MCF 10A (cell line): ENCODE measurements at places on chromosomes 5 and 9. TPM values are rescaled to one million over a fixed set of nuclear protein-coding genes. Genes with fewer than 3 reads are reported as not detected.

DNA sequence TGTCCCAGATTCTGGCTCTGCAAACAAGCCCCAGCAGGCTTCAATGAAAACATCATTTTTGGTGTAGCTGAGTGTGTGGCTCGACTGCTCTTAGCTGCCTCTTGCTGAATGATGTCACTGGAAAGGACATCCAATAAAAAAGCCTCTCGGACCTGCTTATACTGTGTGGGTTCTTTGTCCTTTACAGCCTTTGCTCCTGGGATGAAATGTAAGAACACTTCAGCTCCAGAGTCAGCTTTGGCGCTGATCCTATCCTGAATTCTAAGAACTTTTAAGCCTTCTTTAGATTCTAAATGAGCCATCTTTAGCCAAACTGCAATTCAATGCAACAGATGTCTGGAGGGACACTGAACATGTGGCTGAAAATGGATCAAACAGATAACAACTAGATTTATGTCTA is 404.6 kb upstream of the C9orf72 start:
- peak; percentile 4 for DNase-seq

- peak; percentile 56 for DNase-seq
These were observed at the start of gene GOLM1 for GRCh38 chr9:86098824-86099700. Gene GOLM1 (minus strand): TSS chr9:86099558. CDS start chr9:86079320, 20,238 bp downstream.

DNA sequence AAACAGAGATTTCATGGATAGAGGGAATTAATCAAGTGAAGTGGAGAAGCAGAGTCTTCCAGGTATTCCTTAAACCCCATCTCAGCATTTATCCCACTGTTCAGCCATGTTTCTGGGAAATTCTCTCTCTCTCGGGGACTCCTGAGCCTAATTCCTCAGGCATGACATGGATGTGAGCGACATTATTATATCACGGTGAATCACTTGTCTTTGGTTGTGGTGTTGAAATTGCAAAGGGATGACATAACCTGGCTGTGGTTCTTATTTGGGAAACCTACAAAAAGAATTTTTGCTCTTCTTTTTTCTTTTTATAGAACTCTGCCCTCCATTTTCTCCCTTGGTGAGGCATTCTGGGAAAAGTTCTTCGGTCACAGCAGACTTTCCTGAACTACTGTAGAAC is 457.9 kb upstream of the PTGER4 start:
- DNase-seq, result peak; percentile 55

GRCh38 chr5:149108651-149109280 is 32.5 kb upstream of the ABLIM3 start:
- no peak for DNase-seq

DNA sequence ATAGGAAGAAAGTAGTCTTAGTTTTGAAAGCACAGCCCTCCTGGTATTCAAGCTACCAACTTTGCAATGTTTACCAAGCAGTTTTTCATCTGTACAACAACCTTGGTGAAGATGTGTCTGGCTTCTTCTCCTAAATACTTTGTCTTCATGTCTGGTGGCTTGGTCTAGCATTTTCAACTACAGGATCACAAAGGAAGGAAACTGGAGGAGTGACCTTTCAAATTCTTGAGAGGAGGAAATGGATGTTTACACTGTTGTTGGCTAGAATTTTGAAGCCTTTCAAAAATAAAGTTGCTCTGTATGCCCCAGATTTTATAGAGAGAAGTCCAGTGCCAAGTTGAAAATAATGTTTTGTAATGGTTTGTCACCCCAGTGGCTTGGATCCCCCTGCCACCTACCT is 16.3 kb downstream of the PAM start:
- DNase-seq, result no peak

GRCh38 chr5:178625679-178626483 is 969 bp downstream of the CLK4 start:
- no peak for DNase-seq

- DNase-seq, result peak; percentile 57
These were observed 26.4 kb upstream of the F2R start for GRCh38 chr5:76689321-76690036.

DNA sequence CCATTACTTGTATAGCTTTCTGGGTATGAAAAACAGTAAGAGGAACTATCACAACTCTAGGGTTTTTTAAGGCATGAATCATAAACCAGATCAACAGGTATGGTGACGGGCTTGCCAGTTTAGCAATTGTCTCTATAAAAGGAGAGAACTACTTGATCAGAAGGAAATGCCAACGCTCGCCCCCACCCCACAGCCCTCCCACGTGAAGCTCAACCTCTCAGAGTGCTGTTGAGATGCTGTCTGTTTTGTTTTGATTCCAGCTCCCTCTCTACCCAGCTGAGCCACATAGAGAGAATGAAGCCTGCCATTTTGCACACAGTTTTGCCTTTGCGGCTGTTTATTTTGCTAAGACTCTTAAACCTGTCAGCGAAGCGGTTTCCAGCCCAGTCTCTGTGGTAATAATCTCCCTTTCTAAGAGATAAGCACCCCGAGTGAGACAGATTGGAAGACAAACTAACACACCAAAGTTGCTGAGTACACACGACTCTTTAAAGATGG is 257.9 kb upstream of the ANKRD55 start:
- DNase-seq, result no peak

DNA sequence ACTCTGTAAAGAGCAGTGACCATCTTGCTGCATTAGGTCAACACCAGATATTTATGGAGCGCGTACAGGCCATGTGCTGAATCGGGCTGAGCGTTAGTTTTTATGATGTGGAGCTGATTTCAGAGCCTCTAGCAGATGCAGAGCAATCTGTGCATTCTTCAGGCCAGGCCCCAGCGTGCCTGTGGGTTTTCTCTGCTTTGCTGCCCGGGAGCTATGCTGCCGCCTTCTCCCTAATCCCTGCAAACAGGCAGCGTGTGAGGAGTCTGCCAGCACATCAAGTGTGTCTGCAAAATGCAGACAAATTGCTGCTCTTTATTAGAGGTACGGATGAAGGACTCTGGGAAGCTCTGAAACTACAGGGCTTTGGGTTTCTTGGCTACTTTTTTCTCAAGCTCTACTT is 170.0 kb downstream of the NTRK2 start:
- no peak for DNase-seq

DNA sequence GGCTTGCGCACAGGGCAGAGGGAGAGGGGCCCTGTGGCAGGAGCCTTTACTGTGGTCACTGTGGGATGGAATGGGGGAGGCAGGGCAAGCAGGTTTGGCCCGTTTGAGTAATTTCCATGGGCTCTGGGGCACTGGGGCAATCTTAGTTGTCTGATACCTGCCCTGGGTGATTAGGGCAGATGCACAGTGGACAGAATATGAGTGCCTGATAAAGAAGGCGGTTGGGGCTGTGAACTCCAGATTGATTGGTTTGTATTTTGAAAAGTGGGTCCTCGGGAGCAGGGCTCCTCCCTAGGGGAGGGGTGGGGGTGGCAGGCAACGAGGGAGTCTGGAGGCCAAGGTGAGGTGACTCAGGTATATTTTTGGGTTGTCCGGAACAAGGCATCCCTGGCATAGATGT is 247.5 kb downstream of the NSG2 start:
- no peak for DNase-seq

GRCh38 chr9:278651-279050 is 64.0 kb downstream of the DOCK8 start:
- no peak for DNase-seq

DNA sequence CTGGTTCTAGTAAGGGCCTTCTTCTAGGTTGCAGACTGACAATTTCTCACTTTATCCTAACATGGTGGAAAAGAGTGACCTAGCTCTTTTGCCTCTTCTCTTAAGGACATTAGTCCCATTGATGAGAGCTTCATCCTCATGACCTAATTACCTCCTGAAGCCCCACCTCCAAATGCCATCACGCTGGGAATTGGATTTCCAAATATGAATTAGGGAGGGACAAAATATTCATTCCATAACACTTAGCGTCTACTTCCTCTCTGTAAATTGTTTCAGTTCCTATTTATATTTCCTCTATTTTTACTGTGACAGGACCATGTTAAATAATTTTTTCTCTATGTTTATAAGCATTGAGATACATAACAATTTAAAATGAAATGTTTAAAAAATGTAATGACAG is 408.8 kb downstream of the CDH10 start:
- DNase-seq, result no peak

DNA sequence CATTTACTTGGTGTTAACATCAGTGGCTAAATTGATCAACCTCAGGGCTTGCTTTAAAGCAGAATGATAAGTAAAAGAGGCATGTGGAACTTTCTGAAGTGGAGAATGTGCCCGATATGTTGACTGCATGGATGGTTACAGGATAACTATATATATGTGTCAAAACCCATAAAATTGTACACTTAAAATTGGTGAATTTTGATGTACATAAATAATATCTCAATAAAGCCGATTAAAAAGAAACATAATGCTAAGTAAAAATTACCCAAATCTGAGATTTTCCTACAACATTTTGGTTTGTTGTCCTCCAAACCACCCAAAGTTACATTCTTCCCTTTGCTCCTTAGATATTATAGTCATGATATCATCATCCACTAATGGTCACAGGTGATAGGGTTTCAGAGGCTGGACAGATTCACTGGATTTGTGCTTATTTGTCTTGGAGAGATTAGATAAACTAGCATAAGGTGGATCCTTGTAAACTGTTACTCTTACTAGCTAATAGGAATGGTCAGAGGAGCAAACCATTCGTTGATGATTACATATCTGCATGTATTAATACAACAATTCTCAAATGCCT is 119.7 kb upstream of the RPS23 start:
- no peak for DNase-seq

DNA sequence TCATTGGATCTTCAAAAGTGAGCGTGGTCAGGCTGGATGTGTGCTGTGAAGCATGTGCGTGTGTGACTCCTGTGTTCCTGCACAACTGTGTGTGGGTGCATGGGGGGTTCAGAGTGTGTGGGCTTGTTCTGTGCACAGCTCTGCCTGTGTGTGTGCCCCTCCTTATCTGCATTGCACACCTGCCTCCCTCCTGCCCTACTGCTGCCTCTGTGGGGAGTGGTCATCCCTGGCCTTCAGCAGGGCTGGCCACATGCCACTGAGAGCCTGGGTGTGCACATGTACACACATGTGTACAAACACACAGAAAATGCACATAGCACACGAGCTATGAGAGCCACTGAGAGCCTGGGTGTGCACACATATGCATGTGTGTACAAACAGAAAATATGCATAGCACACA is 92.1 kb downstream of the CACNA1B start:
- no peak for DNase-seq

DNA sequence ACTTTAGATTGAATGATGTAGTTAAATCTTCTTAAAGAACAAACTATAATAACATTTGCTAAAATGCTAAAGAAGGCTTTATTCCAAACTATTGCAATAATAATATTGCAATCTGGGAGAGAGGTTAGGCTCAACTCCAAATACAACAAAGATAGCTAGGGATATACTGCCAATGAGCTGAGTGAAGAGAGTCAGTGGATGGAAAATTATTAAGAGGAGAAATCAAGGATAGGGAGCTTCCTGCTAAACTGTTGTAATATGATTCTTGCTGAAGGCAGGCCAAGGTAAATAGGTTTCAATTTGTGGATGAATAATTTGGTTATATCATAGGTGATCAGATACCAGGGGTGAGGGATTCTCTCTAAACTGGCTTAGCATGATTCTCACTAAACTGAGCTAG is 1651.5 kb downstream of the EFNA5 start:
- DNase-seq, result peak; percentile 47

GRCh38 chr5:7876867-7877266 is 7.9 kb downstream of the MTRR start:
- DNase-seq, result peak; percentile 68

- DNase-seq, result peak; percentile 74
These were observed 5.4 kb downstream of the MRPL36 start for GRCh38 chr5:1793966-1794900.

- DNase-seq, result peak; percentile 43
These were observed 171.1 kb downstream of the TARS1 start for GRCh38 chr5:33611877-33612276.

DNA sequence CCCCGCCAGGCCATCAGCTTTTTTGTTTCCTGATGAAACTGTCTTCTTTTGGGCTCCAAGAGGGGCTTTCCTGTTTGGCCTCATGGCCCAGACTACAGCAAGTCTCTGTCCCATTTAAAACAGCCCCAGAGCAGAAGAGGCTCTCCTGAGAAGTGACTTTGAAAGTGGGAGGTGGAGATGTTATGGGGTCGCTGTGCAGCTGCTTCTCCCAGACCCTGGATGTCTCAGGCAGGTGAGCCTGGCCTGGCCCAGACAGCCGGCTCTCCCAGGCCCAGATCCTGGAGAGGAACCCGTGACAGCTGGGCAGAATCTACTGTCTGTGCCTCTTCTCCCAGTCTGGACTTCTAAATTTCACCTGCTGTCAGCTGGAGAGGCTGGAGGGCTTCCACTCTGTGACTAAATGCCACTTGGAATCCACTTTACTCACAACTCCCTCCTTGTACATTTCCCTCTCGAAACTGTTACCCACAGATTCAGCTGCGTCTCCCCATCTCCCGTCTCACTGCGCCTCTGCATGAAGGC is 20.6 kb downstream of the FAM78A start:
- DNase-seq, result no peak

- DNase-seq, result no peak
These were observed 9.2 kb downstream of the ABLIM3 start for GRCh38 chr5:149150457-149150856.

DNA sequence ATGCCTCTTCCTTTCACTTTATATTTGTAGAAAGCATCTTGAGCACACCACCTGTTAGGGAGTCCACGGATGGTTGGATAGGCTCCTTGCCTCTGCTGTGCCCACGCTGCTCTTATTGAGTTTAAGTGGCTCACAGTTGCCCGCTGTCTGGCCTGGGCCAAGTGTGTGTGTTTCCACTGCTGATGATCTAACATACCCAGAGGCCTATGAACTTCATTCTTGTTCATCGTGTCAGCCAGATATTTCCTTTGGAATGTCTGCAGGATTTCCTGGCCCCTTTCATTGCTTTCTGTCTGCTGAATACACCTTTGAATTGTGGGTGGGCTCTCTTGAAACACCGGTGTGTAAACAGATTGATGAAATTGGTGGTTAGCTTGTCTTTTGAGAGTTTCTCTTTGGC is 46.6 kb downstream of the MVB12B start:
- no peak for DNase-seq

DNA sequence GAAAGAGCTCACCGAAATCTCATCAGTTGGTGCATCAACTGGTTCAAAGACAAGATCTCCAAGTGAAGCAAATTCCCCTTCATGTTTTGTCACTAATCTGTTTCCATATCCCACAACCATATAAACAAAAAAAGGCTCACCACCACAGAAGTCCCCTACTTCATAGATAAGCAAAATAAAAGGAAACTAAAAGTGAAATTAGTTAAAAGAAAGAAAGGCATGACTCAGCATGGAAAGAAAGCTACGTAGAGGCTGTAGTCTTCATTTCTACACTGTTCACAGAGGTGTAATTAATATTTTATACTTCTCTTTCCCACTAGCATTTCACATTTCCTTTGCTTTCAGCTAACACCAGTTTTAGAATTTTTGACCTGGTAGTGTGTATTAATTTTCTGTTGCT is 208.0 kb downstream of the CYLC2 start:
- DNase-seq, result no peak

- DNase-seq, result no peak
These were observed 17.1 kb downstream of the SMARCA2 start for GRCh38 chr9:2032234-2032633.

LCNL1 gene
- total RNA-seq, result not detected in 2 replicates

OMD gene
- total RNA-seq, result 0.61 and 1.4 TPM in 2 replicates

IL3 gene
- total RNA-seq, result not detected in 2 replicates

C5orf46 gene
- total RNA-seq, result 2.1 and 5.7 TPM in 2 replicates

C9 gene
- not detected in 2 replicates for total RNA-seq

ORM2 gene
- not detected in 2 replicates for total RNA-seq

LMX1B gene
- 3.4 and 3.9 TPM in 2 replicates for total RNA-seq

CCDC180 gene
- total RNA-seq, result 5.1 and 6.3 TPM in 2 replicates

ANKRD34B gene
- total RNA-seq, result not detected in 2 replicates

ACTBL2 gene
- 0.10 TPM in 1 of 2 replicates, not detected in the other for total RNA-seq

GLRA1 gene
- total RNA-seq, result not detected in 2 replicates

MLANA gene
- total RNA-seq, result not detected in 2 replicates

LHFPL2 gene
- total RNA-seq, result 45.9 and 93.3 TPM in 2 replicates
